ENCODE measurements at places on chromosomes 2 and 18. TPM values are rescaled to one million over a fixed set of nuclear protein-coding genes. Genes with fewer than 3 reads are reported as not detected.

GRCh38 chr2:212727751-212728150 is 189.1 kb upstream of the ERBB4 start:
- H3K27ac ChIP-seq: no peak overlapping the region
- no peaks in the 10 kb centered on the region for H3K4me1 ChIP-seq
- H3K27me3 ChIP-seq: no peaks in the 10 kb centered on the region
- no peak overlapping the region for H3K4me3 ChIP-seq

- H3K4me3 ChIP-seq: no peak overlapping the region
- no peak overlapping the region for H3K27ac ChIP-seq
- no peaks in the 10 kb centered on the region for H3K36me3 ChIP-seq
Observed at GRCh38 chr2:96082211-96083063, 33.9 kb downstream of the ADRA2B start.

GRCh38 chr2:8098476-8099266 is 583.2 kb upstream of the ID2 start:
- no peak for DNase-seq
- no peak overlapping the region for H3K4me3 ChIP-seq
- no peaks in the 10 kb centered on the region for H3K27me3 ChIP-seq
- no peak overlapping the region for H3K27ac ChIP-seq
- H3K36me3 ChIP-seq: no peaks in the 10 kb centered on the region

GRCh38 chr2:22198381-22199283 is 1074.9 kb downstream of the TDRD15 start:
- no peak overlapping the region for H3K4me3 ChIP-seq
- DNase-seq: no peak
- no peak overlapping the region for H3K27ac ChIP-seq

DNA sequence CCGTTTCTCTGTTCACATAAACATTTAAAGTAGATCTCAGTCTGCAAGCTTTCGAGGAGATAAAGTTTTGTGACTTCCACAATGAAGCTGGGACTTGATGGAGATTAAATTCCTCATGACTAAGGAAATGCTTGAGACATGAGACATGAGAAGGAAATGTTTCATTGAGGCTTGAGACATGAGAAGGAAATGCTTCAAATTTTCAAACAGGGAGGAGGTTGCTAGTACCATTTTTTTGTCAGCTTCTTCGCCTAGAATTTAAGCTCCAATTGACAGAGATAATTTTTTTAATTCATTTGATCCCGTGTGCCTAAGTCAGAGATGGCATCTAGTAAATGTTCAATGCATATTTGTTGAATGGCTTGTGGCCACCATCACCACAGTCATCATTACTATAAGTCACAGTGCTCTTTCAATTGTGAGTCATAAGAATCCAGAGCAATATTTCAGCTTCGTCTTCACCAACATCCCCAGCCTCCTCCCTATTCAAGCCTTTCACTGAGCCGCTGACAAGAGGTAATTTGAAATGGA is 543 bp upstream of the MARCHF4 start:
- peak overlapping the region; percentile 76 for H3K4me3 ChIP-seq
- no peaks in the 10 kb centered on the region for H3K36me3 ChIP-seq
- H3K27me3 ChIP-seq: no peaks in the 10 kb centered on the region
- H3K4me1 ChIP-seq: peaks cover 25% of the 10 kb centered on the region

GRCh38 chr2:119259296-119259860 is 35.7 kb downstream of the STEAP3 start:
- DNase-seq: peak; percentile 42
- no peak overlapping the region for H3K4me3 ChIP-seq
- no peaks in the 10 kb centered on the region for H3K27me3 ChIP-seq

DNA sequence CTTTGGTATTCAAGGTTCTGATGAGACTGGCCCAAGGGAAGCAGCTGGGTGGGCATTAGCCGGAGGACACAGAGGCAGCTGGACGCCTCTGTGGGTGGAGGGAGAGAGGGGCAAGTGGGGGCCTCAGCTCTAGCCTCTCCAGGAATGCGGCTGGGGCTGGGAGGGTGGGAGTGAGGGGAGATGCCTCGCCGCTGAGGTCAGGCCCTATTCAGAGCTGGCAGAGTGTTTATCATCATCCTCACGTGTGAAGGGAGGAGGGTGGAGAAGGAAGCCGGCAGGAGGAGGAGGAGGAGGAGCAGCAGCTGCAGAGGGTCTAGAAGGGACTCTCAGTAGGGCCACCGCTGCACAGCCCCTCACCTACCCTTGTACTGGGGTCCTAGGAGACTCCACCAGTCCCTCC is 43.1 kb downstream of the TNS1 start:
- H3K36me3 ChIP-seq: peaks cover 3% of the 10 kb centered on the region
- no peak overlapping the region for H3K27ac ChIP-seq
- no peak for DNase-seq
- H3K4me3 ChIP-seq: no peak overlapping the region
- H3K4me1 ChIP-seq: peaks cover 10% of the 10 kb centered on the region
- H3K27me3 ChIP-seq: no peaks in the 10 kb centered on the region

DNA sequence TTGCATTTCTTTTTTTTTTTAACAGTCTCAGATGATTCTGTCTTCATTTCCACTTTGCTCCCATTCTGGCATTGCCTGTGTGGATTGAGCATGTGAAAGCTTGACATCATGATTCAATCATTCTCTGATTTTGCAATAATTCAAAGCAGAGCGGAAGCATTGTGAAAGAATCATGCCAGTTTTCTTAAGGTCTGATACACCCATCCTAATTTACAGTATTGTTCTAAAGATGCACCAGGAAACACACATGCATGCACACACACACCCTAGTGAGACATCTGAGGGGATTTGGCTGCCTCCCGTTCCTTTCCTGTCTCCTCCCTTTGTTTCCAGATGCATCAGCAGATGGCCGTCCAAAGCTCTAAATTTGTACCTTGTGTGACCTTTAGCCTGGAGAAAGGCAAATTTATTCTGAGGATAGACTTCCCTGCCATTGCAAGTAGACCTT is 97.3 kb downstream of the FMNL2 start:
- H3K27me3 ChIP-seq: no peaks in the 10 kb centered on the region
- H3K4me3 ChIP-seq: peak overlapping the region; percentile 17
- peaks cover 16% of the 10 kb centered on the region for H3K4me1 ChIP-seq
- DNase-seq: peak; percentile 69
- H3K36me3 ChIP-seq: no peaks in the 10 kb centered on the region

DNA sequence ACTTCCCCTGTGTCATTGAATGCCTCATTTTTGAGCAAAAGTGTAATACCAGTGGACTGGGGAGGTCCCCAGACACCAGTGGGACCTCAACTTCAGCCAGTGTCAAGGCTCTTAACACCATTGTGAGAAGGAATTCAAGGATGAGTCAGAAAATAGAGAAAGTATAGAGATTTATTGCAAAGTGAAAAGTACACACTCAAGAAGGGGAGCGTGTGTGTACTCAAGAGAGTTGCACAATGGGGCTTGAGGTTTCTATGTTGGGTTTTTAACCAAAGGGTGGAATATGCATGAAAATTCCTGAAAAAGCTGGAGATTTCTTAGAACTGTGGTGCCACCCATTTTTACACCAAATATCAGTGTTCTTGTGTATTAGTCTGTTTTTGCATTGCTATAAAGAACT is 81.9 kb downstream of the ADCYAP1 start:
- no peak for DNase-seq
- H3K27ac ChIP-seq: no peak overlapping the region
- no peaks in the 10 kb centered on the region for H3K4me1 ChIP-seq
- no peaks in the 10 kb centered on the region for H3K27me3 ChIP-seq
- H3K36me3 ChIP-seq: no peaks in the 10 kb centered on the region

GRCh38 chr18:42574871-42575270 is 540.6 kb downstream of the RIT2 start:
- no peaks in the 10 kb centered on the region for H3K27me3 ChIP-seq
- DNase-seq: no peak
- H3K4me1 ChIP-seq: no peaks in the 10 kb centered on the region
- H3K4me3 ChIP-seq: no peak overlapping the region
- H3K27ac ChIP-seq: no peak overlapping the region
- no peaks in the 10 kb centered on the region for H3K36me3 ChIP-seq

DNA sequence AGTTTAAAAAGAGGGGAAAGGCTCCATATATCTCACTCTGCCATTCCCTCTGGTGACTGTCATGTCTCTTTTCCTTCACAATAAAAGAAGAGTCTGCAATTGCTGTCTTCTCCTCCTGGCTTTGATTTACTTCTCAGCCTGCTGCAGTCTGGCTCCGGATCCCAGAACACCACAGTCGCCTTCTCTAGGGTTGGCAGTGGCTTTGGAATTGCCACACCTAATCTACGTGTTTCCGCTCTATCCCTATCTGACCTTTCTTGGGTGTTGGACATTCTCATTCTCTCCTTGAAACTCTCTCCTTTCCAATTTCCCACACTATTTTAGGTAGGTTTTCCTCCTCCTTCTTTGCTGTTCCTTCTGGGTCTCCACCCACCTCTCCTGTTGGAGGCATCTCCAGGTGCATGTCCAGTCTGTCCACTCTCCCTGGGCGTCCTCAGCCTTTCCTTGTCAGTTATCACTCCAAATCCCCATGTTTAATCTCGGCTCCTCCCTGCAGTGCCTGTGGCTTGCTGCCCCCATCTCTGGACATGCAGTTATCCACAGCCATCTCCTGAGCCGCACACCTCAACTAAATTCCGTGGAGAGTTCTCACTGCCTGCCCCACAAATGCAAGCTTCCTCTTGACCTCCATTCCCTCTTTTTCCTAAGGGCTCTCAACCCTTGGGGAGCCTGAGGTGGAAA is 112.8 kb downstream of the KCTD1 start:
- H3K36me3 ChIP-seq: no peaks in the 10 kb centered on the region
- H3K4me1 ChIP-seq: peaks cover 11% of the 10 kb centered on the region
- no peak overlapping the region for H3K27ac ChIP-seq
- no peak for DNase-seq
- H3K4me3 ChIP-seq: no peak overlapping the region

GRCh38 chr18:62323483-62324180 is 1.5 kb upstream of the TNFRSF11A start:
- H3K4me3 ChIP-seq: no peak overlapping the region
- no peaks in the 10 kb centered on the region for H3K36me3 ChIP-seq
- H3K27me3 ChIP-seq: peaks cover 73% of the 10 kb centered on the region
- DNase-seq: no peak

- H3K4me1 ChIP-seq: peaks cover 28% of the 10 kb centered on the region
- H3K27ac ChIP-seq: no peak overlapping the region
- no peak for DNase-seq
- H3K36me3 ChIP-seq: no peaks in the 10 kb centered on the region
- H3K27me3 ChIP-seq: no peaks in the 10 kb centered on the region
- no peak overlapping the region for H3K4me3 ChIP-seq
Observed at GRCh38 chr2:215832791-215833190, 180.6 kb downstream of the MREG start.

DNA sequence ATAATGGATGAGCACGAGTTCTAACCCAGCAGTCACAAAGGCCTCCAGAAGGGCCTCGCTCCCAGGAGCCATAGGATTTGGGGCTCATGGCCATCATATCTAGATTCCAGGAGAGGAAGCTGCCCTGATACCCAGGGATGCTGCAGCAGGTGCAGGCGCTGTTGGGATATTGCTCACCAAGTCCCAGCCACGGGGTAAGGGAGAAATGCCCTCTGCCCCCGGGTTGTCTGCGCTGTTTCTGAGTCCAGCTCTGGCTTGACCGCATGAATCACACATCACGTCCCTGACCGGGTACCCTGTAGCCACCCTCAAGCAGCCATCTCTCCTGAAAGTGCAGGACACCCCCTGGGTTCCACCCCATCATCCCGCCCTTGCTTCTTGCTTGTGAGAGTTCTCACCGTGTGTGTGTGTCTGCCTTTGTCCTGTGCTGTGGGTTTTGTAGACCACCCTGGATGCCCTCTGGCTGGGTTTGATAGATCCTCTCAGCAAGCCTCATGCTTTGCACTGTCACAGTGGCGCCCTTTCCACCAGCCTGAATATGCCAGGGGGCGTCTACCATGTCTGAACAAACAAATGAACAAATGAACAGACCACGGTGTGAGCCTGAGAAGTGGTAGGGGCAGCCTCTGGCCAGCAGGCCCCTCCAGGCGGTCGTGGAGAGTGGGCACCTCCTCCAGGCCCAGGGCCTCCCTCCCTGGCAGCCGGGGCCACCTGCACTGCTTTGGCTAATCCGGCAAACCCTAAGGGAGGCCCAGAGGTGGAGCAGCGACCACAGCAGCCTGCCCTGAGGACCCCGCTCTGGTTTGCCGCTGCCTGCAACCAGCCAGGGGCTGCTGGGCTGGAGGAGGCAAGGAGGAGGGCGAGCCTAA is 32.1 kb downstream of the ADRA2B start:
- DNase-seq: no peak
- no peaks in the 10 kb centered on the region for H3K4me1 ChIP-seq
- H3K36me3 ChIP-seq: no peaks in the 10 kb centered on the region
- no peak overlapping the region for H3K27ac ChIP-seq

GRCh38 chr2:118523761-118524160 is 323.7 kb downstream of the EN1 start:
- H3K4me1 ChIP-seq: no peaks in the 10 kb centered on the region
- no peaks in the 10 kb centered on the region for H3K36me3 ChIP-seq
- DNase-seq: no peak
- H3K27me3 ChIP-seq: no peaks in the 10 kb centered on the region

DNA sequence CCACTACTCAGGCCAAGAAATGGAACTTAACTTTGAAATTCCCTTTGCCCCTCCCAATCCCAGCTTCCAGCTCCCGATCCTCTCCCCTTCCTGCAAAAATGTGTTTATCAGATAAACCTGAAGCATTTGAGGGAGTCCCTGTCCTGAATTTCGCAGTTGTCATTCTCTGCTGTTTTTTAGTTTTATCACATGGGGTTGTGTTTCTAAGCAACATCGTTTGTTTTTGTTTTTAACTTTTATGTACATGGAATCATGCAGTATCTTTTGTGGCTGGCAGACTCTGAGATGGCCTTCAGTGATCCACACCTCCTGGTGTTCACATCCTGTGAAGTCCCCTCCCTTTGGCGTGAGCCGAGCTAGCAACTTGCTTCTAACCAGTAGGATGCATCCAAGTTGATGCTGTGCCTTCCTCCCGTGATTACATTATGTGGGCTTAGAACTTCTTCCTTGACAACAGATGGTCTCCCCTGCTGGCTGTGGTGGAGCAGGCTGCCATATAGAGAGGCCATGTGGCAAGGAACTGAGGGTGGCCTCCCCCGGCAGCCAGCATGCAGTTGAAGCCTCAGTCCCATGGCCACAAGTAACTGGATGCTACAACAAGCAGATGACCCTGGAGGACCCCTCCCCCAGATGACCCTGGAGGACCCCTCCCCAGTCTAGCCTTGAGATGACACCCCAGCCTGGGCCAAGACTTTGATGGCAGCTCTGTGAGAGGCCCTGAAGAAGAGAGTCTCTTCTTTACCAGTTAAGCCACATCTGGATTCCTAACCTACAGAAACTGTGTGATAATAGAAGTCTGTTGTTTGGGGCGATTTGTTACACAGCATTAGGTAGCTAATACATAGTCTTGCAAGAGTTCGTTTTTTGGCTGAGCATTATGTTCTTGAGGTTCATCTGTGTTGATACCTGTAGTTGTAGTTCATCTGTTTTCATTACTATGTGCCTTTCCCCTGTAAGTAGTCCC is 27.7 kb downstream of the SH3BP4 start:
- no peak for DNase-seq
- no peaks in the 10 kb centered on the region for H3K27me3 ChIP-seq
- peaks cover 63% of the 10 kb centered on the region for H3K4me1 ChIP-seq
- peaks cover 40% of the 10 kb centered on the region for H3K36me3 ChIP-seq
- H3K27ac ChIP-seq: peak overlapping the region; percentile 97
- no peak overlapping the region for H3K4me3 ChIP-seq

- peak within 1 kb of the TSS; percentile 91 for H3K27ac ChIP-seq
- no peaks in the 10 kb centered on the region for H3K27me3 ChIP-seq
- H3K4me3 ChIP-seq: peak within 1 kb of the TSS; percentile 78
- H3K4me1 ChIP-seq: peaks cover 59% of the 10 kb centered on the region
Observed at GRCh38 chr2:157257312-157258252, at the start of gene GALNT5. Gene GALNT5 (plus strand): TSS chr2:157257705. CDS start chr2:157258083, 378 bp downstream.

OXER1 gene
- total RNA-seq: not detected

KCNS3 gene
- 2.7 TPM for total RNA-seq

STPG4 gene
- 0.72 TPM for total RNA-seq

CXCR4 gene
- under 0.01 TPM for total RNA-seq

ETAA1 gene
- total RNA-seq: 20.6 TPM

CABLES1 gene
- 16.8 TPM for total RNA-seq

ABCB6 gene
- 28.2 TPM for total RNA-seq
